ENCODE measurements at places on chromosomes 6 and 20.

- no peak for DNase-seq
Measured at GRCh38 chr6:38337819-38338465, 301.8 kb downstream of the BTBD9 start.

DNA sequence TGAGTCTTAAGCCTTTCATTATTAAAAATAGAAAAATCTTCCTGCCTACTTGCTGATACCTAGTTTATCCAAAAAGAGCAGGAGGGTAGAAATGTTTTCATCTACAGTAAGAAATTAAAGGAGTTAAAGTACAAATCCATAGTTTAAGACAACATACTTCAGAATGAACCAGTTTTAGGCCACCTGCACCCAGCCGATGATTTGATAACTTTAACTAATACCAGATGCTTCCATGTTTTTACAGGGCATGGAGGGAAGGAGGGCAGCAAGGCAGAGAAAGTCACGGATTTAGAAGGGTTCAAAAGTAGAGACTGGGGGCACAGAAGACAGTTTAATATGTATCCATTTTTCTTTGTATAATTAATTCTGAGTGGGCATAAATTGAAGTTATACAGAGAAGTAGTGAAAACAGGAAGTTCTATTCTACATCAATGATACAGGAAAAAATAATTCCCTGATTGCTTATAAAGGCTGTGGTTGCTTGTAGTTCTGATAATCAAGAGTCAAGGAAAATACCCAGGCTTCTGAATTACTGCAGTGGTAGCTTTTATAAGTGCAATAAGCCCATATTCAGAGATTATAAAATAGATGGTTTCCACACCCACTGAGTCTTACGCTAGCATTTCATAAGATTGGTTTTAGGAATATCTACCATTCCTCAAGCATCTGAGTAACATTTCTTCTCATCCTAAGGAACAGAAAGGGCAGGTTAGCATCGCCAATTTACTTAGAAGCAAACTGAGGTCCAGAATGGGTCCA lies 72.0 kb downstream of the GMDS start:
- DNase-seq: no peak

DNA sequence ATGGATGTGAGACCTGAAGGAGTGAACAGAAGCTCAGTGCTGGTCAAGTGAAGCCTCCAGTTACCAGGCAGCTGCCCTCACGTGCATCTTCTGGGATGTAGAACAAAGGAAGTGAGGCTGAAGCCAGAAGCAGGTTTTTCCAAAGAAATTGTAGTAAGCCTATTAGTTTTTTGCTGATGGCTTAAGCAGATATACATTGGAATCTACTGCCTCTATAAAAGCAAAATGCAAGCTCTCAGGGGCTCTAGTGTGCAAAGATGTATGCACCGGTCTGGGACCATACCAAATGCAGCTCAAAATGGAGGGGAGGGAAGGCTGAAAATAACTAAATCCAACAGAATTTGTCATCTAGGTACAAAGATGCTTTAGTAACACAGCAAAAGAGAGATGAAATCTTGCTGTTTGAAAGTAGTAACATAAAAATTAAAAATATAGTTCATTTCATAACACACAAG lies 77.0 kb downstream of the DTNBP1 start:
- no peak for DNase-seq

DNA sequence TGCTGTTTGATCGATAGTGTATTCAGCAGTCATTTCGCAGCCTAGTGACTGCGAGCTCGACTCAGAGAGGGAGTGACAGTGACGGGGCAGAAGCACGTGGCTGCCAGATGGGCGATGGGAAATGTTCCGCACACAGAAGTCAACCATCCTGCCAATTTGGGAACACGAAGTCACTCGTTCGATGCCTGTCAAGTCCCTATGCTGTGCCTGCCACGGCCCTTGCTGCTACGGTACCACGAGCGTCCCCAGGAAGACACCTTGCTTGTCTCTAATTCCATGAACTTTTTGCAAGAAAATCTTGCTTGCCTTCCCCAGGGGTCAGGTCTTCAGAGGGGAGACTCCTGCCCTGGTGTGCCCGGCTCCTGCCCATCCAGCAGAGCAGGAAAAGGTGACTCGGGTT lies 17.0 kb upstream of the STX16 start:
- no peak for DNase-seq

DNA sequence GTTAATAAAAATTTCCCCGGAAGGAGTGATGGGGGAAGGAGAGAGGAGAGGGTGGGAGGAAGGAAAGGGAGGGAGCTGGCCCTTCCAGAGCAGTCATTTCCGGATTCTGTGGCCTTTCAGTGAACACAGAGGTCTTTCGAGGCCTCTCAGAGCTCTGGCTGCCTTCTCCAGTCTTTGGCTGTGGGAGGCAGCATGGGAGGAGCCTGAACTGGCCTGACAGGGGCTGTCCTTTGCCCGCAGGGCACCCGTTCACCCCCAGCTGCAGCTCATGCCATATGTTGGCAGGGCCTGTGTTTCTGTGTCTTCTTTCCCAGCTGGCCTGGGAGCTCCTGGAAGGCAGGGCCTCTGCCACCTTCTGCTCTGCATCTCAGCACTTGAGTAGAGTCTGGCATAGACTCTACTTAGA lies 95.5 kb downstream of the PPP1R14C start:
- DNase-seq: no peak

DNA sequence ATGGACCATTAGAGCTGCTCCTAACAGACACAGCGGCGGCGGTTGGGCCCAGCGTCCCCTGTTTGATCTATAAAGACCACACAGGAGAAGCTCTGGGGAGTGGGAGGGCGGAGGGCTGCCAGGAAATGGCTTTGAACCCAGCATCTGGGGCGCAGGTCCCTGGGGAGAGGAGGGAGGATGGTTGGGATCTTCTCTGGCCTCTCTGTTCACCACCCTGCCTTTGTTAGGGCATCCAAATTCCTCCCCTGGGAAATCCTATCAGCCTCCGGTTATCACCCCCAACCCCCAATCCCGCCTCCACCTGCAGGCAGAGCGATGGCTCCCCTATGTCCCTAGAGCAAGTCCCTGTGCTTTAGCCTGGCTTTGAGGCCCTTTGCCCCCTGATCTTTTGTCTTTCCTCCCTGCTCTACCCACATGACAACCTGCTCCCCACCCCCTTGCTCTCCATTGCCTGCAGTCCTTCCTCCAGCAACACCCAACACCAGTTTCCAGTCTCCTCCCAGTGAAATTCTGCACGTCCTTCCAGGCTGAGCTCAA lies 7.1 kb downstream of the XKR7 start:
- DNase-seq: no peak

- no peak for DNase-seq
Measured at GRCh38 chr6:34664256-34664971, 32.2 kb downstream of the ILRUN start.
